ENCODE measurements at places on chromosomes 16 and 17. TPM values are rescaled to one million over a fixed set of nuclear protein-coding genes. Genes with fewer than 3 reads are reported as not detected.

Gene KRT32
- 0.09 TPM for total RNA-seq

DNA sequence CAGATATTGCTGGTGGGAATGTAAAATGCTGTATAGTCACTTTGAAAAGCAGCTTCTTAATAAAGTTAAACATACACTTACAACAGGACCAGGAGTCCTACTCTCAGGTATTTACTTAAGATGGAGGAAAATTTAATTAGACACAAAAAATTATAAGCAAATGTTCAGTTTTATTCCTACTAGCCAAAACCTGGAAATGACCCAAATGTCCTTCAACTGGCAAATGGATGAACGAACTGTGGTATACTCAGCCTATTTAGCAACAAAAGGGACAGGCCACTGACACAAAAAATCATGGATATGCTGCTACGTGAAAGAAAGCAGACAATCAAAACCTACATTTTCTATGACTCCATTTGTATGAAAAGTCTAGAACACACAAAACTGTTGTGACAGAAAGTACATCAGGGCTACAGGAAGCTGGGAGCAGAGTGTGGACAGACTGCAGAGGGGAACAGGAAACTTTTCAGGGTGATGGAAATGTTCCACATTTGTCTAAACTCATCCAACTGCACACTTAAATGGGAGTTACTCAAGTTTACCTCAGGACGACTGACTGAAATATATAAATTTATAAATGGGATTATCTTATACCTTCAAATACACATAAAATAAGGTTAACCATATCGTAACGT, 49.3 kb upstream of the MNT start:
- DNase-seq: no peak

- peak; percentile 41 for DNase-seq
Measured at GRCh38 chr17:850851-851763, 69.0 kb downstream of the MRM3 start.

- DNase-seq: no peak
Measured at GRCh38 chr16:17159617-17160016, 311.1 kb downstream of the XYLT1 start.

DNA sequence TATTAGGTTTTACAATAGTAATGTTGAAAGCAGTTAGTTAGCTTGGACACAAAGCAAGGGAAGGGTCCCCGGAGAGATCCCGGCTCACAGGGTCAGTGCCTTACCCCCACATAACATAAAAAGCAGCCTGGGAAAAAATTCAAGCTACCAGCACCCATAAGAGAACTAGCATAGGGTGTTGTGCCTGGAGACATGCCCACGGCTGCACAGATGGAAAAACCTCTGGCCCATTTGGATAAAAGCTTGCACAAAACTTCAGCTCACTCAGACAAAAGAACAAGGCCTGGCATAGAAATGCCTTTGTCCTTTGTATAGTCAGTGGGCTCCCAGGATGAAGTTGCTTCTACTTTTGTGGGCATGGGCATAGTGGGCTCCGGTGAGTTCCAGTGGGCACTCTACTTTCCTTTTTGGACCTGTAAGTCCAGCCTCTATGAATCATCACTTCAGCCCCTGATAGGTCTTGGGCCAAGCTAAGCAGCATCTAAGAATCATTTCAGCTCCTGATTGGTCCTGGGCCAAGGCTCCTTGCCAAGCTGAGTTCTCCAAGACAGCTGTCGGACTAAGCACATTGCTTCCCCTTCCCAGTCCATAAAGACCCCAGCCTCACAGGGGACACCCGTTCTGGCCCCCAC, 1.3 kb upstream of the RDM1 start:
- DNase-seq: peak; percentile 70

- no peak for DNase-seq
Measured at GRCh38 chr17:7552621-7553051, 3.8 kb downstream of the TNFSF12 start.

Gene MYOCD
- total RNA-seq: 0.16 TPM

DNA sequence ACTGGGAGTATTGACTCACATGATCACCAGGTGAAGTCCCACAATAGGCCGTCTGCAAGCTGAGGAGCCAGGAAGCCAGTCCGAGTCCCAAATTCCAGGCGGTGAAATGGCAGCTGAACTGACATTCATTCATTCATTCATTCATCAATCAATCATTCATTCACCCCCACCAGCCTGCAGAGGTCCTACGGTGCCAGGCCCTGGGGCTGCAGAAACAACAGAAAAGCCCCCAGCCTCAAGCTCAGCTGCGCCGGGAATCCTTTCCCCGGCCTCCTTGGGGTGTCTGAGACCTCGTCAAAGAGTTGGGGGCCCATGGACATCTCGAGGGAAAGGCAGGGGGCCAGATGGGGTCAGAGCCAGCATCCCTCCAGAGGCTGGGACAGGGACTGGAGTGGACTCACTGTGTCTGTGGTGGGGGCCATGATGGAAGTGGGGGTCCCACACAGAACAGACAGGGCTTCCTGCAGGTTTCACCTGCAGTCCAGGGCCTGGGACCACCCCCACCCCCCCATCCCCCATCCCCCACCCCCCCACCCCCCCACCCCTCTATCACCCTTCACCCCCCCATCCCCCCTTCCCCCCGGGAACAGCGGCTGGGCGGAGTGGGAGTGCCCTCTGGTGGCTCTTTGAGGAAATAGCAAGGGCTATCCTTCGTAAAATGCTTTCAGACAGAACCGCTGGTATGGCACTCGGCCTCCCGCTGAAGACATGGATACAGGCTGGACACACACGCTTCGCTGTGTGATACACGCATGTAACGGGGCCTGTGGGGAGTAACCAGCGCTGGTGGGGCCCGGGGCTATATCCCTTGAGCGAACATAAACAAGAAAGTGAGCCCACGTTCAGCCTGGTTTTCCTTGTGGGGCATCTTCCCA, 8.5 kb upstream of the ZC3H18 start:
- DNase-seq: peak; percentile 67

GRCh38 chr16:73010150-73010676, 37.7 kb downstream of the ZFHX3 start:
- no peak for DNase-seq

Gene RAP1GAP2
- total RNA-seq: 1.5 TPM

GRCh38 chr16:49610983-49611382, 237.4 kb downstream of the C16orf78 start:
- no peak for DNase-seq

Gene CSH1
- total RNA-seq: not detected

Gene VPS9D1
- 11.3 TPM for total RNA-seq

Gene BCL6B
- total RNA-seq: 0.41 TPM

DNA sequence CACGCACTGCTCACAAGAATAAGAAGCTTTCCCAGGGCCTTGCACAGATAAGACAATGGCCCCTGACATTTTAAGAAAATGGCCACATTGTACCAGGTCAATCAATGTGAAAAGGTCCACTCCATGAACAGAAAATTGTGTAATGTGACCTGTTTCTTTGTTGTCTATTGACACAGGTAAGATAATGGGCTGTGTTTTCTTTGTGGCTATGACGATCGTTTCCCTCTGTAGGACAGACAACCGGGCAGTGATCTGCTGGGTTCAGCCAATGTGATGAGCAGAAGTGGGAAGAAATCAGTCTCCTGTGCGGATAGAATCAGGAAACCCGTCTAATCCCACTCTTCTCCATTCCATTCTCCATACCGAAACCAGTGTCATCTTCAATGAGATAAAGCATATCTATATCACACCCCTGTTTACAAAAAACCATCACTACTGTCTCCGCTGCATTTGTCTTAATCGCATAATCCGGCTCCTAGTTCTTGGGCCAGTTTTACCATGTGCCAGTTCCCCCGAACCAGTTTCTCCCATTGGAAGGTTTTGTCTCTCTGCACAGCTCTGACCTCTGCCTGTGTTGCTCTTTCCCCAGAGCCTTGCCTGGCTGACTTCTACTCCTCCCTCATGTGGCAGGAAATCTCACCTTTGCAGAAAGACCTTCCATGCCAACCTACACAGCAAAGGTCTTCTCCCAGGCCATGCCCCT, 66.9 kb upstream of the ATF7IP2 start:
- DNase-seq: no peak

Gene FLCN
- 78.2 TPM for total RNA-seq

Gene CRYM
- total RNA-seq: 2.0 TPM

DNA sequence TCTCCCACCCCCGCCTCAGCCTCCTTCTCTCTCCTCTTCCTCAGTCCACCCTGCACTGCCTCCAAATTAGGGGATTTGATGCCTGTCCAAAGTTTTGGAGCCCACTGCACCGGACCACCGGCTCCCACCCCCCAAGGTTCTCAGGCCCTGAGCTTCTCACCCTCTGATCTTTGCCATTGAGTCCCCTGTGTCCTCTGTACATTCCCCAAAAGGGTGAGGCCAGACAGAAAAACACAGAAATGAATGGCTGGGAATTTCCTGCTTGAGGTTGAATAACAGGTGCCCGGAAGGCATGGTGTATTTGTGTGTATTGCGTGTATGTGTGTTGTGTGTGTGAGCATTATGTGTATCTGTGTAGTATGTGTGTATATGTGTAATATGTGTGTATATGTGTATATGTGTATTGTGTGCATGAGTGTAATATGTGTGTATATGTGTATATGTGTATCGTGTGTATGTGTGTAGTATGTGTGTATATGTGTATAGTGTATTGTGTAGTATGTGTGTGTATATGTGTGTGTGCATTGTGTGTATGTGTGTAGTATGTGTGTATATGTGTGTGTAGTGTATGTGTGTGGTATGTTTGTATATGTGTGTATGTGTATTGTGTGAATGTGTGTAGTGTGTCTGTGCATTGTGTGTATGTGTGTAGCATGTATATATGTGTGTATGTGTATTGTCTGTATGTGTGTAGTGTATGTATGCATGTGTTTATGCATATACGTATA, 16.0 kb upstream of the CCL17 start:
- DNase-seq: no peak

- no peak for DNase-seq
Measured at GRCh38 chr16:89456419-89456959, 33.9 kb downstream of the ANKRD11 start.

DNA sequence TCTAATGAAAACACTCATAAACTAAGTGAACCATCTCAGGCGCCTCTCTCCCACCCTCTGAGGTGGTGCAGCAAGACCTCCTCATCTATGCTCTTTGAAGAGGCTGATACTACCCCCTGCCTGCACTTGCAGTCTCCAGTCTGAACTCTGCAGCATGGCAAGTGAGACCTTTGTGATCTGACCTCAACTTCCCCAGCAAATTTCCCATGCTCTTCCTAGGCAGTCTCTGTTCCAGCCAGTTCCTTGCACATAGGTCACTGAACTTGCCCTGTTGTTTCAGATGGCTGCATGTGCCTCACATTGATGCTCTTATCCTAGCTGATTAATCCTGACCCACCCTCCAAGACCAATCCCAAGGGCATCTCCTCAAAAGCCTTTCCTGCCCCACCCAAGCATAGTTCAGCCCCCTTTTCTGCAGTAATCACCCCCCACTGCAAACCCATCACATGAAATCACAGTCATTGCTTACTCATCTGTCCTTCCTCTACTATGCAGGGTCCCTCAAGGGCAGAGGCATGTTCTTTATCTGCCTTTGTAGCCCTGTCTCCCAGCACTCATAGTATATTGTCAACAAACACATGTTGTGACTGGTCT, 42.0 kb downstream of the TBX21 start:
- DNase-seq: no peak

DNA sequence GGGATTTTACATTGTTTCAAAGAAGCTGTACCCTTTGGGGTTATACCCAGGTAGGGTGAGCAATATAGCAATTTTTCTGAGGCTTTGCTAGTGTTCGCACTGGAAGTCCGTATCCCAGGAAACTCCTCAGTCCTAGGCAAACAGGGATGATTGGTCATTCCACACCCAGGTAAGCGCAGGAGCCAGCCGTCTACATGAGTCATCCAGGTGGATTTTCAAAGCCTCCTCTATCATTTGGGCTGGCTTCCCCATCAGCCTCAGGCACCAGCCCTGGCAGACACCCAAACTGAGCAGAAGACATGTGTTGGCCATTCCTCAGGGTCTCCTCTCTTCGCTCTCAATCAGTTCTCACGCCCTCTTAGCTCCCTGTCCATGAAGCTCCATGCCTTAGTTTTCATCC, 135.6 kb downstream of the AIPL1 start:
- no peak for DNase-seq

DNA sequence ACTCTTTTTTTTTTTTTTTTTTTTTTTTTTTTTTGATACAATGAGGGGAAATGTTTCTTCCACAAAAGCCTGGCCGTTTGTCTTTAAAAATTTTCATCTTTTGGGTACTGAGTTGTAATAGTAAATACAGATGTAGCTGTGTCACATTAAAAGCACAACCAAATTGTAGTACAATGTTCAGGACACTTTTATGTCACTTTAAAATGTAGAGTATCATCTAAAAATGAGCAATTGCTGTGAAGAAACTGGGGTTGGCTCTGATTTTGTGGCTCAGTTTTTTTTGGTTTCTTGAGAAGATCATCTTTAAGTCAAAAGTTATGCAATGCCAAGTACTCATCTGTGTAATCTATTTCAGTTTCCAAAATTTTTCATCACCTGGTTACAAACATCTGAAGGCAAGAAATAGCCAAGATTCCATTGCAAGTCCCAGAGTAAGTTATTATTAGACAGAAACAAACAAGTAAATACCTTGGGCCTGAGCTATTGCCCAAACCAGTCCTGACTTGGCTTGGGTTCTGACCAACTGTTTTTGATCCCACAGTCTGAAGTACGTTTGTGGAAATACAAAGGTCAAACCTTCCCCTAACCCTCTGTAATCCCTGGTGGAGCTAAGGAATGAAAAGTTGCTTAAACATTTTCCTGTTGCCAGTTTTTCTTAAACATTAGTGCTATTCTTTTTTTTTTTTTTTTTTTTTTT, 717.2 kb downstream of the WWOX start:
- peak; percentile 0 for DNase-seq

Gene IRX5
- total RNA-seq: 2.5 TPM

GRCh38 chr16:12439399-12440227, 364.1 kb downstream of the CPPED1 start:
- no peak for DNase-seq

- no peak for DNase-seq
Measured at GRCh38 chr16:50449800-50450199, 81.0 kb upstream of the BRD7 start.

- peak; percentile 49 for DNase-seq
Measured at GRCh38 chr16:11497851-11498289, 88.8 kb downstream of the LITAF start.

DNA sequence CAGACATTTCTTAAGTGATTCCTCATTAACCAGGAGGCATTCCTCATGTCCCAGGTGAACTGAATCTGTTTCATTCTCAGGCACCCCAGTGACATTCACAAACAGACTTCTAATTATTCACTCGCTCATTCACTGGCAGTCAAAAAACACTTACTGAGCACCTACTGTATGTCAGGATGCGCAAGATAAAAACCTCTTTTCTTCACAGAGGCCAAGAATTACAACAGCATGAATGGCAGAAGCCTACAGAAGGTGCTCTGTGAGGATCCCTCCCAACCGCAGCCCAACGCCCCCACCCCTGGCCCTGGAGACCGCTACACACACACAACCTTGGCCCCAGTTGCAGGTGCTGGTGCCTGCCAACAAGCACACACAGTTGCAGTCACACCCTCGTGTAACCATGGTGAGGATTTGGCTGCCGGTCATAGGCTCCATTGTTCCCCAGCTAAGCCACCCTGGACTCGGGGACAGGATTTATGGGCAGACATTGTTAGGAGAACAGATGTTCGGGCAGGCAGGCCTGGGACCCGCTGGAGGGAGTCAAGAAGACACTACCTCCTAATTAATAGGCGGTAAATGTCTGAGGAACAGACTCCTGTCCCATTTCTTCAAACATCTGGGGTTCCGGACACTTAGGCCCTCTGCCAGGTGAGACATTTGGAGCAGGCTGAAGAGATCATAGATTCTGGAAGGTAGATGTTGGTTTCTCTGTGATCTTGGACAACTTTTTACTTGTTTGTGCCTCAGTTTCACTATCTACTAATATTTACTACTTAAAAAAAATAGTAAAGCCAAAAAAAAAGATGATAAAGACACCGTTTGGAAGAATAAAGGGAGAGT, 43.2 kb downstream of the CUEDC1 start:
- peak; percentile 89 for DNase-seq

Data from fibroblast of the aortic adventitia (primary cell).